ENCODE measurements at places on chromosomes 2 and 18.

DNA sequence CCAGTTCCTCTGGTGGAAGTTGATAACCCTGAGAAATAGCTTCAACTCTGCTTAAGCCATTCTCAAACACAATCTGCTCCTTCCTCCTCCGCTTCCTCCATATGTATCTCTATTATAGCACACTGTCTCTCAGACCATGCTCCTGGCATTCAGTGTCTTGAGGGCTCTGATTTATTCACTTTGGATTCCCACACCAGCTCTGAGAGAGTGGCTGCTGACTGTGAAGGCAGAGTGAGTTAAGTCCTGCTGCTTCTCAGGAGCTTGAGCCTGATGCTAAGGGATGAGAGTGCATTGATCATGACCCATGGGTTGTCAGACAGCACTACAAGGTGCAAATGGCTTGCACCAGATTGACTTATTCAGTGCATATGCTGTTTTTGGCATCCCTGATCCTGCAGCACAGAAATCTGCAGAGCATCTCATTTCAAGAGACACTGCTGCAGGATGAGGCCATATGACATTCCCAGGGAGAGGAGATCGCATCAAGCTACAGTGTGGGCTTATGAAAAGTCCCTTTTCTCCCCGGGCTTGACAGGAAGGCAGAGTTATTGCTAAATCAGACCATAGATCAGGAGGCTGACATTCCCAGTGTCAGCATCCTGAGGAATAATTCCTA lies 500.5 kb upstream of the RAB6C start:
- DNase-seq, result no peak

DNA sequence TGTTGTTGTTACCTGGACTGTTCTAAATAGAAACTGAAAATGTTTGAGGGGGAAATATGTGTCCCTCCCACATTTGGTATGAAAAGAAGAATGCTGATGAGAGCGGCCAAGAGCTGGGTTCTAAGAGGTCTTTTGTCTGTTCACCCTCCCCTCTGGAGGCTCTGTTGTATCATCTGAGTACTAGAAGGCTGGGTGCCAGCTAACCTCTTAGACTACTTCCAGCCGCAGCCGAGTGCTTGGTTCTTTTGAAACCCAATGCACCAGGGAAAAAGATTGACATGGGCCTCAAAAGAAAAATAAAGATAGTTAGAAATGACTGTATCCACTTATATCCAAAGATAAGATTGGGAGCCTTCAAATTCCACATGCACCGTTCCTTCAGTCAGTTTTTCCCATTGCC lies 255.9 kb downstream of the TXNL1 start:
- DNase-seq, result no peak

- DNase-seq, result no peak
Observed at GRCh38 chr18:59566533-59566971, 130.7 kb downstream of the CCBE1 start.

DNA sequence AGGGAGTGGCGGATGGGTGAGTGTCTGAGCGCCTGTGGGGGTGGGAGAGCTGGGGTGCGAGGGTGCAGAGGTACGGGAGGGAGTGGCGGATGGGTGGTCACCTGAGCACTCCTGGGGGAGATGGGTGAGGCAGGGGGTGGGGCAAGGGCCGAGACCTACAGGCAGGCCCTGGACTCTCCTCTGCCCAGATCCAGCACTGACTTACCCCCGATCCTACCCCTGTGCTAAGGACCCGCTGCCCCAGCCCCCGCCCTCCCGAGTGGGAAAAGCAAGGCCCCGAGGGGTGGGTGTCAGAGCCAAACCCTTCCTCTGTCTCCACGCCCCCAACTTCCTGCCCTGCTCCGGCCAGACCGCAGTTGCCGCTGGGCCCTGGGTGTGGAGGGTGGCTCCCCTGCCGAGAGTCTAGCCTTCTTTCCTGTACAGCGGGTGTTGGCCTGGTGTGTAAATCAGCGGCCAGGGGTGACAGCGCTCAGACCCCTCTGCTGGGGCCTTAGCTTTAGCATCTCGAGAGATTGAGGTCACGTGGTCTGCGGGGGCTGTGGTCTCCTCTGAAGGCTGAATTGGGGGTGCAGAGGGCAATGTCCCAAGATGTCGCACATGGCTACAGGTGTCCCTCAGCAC lies 12.5 kb downstream of the BOK start:
- DNase-seq, result no peak

DNA sequence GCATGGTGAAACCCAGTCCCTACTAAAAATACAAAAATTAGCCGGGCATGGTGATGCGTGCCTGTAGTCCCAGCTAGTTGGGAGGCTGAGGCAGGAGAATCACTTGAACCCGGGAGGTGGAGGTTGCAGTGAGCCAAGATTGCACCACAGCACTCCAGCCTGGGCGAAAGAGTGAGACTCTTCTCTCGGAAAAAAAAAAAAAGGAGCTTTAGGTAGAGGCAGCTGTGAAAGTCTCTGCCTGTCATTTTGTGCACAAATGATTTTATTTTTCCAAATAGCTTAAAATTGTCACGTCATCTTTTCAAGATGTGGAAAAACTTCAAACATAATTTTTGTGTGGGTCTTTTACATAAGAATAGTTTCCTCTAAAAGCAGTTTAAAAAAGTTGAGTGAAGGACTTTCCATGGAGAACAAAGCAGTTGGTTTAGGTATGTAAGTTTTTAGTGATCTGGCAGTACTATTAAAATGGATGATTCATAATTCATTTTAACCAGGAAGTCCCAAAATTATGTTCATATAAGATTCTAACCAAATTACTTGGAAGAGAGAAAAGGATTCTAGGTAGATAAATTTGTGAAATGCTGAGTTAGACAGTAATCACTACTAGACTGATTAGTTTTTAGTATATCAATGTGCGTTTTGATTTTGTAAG lies 11.5 kb downstream of the CCNYL1 start:
- DNase-seq, result no peak

GRCh38 chr2:203451689-203452088 lies 83.4 kb downstream of the RAPH1 start:
- DNase-seq, result no peak

GRCh38 chr2:101341421-101341820 lies 32.9 kb upstream of the RNF149 start:
- no peak for DNase-seq

DNA sequence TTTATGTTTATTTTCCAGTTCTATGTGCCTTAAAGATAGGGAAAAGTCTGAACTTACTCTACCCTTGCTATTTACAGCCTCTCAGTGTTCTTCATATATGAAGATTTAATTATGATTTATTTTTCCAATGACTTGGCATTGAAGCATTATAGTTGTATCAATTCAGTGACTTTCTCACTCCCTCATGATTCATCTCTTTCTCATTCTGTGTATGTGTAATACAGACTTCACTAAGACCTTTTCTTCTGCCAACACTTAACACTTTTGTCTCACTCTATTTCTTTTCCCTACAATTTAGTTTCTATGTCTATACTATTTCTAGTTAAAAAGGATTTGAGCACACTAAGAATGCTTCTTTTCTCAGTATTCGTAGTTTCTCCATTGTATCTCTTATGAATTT lies 1470.3 kb upstream of the ACVR2A start:
- no peak for DNase-seq

- no peak for DNase-seq
Observed at GRCh38 chr18:78144669-78145068, 834.9 kb upstream of the SALL3 start.

- DNase-seq, result no peak
Observed at GRCh38 chr2:195356026-195356425, 301.0 kb upstream of the SLC39A10 start.

DNA sequence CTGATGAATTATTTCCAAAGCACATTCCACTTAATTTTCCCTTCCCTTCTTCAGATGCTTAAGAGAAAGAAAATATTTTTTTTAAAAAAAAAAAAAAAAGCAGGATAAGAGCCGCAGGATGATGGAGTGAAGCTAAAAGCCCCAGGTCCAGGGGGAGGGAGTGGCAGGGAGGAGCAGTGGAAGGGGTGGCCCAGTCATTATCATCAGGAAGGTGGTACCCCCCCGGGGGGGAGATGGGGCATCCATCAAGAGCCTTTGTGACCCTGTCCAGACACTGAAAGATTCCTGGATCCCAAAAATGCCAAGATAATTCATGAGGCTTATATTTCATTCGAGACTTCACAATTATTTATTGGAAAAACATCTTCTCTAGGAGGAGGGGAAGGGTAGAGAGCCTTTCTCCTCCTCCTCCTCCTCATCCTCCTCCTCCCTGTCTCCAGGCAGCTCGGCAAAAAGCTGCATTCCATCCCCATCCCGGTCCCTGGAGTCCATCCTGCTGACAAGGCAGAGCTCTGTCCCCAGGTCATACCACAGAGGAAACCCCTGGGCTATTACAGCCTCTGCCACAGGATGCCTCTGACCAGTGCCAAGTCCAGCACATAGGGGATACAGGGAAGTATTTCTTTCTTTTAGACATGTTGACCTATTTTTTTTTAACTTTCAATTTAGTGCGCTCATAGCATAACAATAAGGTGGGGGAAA lies 125.3 kb downstream of the TWIST2 start:
- DNase-seq, result no peak

GRCh38 chr2:109066501-109066900 lies 62.5 kb upstream of the SH3RF3 start:
- DNase-seq, result no peak

DNA sequence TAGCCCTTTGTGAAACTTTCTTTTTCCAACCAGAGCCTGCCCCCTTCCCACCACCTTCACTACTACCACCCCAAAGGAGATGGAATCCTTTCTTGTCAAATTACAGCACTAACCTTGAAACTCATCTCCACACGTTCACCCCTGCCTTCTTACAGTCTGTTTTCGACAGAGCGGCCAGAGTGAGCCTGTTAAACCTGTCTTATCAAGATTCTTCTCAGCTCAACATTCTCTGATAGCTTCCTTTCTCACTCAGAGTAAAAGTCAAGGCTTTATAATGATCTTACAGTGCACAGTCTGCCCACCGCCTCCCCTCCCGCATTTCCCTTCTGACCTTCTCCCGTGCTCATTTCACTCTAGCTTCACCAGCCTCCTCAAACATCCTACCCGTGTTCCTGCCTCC lies 56.0 kb downstream of the ARHGAP25 start:
- DNase-seq, result no peak

DNA sequence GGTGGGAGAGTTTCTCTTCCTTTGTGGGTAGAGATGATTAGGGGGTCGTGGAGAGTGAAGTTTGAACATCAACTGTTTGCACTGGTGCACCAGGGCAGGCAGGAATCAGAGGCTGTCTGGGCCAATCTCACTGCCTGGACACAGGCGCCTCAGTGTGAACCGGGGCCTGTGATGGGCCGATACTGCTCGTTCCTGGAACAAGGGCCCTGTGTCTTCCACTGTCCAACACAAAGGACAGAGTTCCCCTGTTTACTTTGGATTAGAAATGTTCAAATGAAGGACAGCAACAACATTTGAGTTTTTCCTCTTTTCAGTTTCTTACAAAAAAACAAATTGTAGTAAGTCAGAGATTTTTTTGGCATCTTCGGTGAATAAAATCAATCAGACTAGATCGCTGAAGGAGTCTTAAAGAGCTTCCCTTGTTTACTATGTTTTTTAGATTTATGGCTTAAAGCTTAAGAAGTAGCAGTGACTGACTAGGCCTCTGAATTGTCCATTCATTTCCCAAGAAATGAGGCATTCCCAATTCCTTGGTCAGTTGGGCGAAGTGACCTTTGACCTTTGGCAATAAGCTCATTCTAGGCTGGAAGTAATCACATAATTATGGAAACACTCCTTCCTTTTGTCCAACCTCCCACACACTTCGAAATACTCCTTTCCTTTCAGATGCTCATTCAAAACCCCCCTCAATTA lies 11.6 kb upstream of the TGFA start:
- no peak for DNase-seq

DNA sequence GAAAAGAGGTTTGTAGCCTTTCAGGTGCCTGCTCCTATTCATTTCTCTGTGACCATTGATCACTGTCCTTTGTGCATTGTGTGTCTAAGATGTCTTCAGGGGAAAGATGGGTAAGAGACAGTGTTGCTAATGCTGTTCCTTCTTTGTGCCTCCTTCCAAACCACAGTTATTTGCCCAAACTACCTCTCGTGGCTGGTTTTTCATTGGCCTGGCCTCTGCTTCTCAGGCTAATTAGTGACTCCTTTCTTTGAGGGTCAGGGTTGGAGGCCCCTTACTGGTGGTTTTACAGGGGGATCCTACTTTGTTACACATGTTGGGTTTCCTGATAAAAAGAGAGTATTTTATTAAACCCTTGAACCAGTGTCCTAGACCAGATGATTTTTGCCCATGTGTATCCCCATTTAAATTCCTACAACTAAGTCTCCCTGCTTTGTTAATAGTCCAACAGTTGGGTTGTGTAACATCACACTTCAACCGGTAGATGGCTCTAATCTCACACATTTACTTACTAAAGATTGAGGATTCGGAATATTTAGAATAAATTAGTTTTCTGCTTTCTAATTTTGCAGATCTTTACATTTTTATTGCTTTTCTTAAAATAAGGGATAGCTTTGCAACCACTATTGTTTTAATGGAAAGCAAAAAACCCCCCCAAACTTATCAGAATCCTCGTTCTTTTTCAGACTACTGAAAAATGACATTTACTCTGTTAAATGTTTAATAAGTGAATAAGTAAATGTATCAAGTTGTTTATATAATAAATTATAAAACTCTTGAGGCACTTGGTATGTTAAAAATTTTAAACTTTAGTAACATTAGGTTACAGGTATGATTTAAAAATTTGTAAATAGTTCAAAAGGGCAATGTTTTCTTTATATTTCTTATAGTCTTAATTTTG lies 2.4 kb downstream of the MARS2 start:
- DNase-seq, result peak; percentile 52

- no peak for DNase-seq
Observed at GRCh38 chr2:180169474-180169873, 162.4 kb upstream of the CWC22 start.

- no peak for DNase-seq
Observed at GRCh38 chr2:148483665-148484064, 160.9 kb upstream of the EPC2 start.

- DNase-seq, result peak; percentile 96
Observed at GRCh38 chr2:96665083-96665569, 22.6 kb downstream of the FER1L5 start.

DNA sequence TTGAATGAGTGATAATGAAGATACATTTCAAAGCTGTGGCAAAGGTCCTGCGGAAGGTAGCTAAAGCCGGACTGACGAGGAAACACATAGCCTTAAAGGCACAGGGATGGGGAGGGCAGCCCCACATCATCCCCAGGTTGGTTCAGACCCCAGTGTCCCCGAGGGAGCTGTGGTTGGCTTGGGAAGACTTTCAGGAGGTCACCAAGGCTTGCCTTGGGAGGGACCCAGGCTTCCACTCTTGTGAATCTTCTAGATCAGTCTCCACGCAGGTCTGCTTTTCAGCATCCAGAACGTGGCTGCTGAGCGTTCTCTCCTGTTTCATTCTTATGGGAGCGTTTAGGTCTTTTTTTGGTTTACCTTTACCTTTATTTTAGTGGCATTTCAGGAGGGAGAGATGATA lies 16.8 kb downstream of the KIF1A start:
- no peak for DNase-seq

- DNase-seq, result no peak
Observed at GRCh38 chr2:25551316-25551715, 122.1 kb downstream of the DTNB start.

- DNase-seq, result no peak
Observed at GRCh38 chr2:40129725-40130124, 322.2 kb downstream of the SLC8A1 start.

Measured in fibroblast of the conjunctiva (primary cell).